ENCODE measurements at places on chromosomes 6 and 20.

DNA sequence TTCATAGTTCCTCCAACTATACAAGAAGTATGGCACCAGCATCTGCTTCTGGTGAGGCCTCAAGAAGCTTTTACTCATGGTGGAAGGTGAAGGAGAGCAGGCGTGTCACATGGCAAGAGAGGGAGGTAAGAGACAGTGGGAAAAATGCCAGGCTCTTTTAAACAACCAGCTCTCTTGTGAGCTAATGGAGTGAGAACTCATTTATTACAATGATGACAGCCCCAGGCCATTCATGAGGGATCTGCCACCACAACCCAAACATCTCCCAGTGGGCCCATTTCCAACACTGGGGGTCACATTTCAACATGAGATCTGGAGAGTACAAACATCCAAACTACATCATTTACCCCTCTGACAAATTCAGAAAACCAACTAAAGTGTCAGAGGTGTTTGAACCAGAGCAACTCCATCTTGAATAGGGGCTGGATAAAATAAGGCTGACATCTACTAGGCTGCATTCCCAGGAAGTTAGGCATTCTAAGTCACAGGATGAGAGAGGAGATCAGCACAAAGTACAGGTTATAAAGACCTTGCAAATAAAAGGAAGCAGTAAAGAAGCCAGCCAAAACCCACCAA, 2.2 kb upstream of the UBD start:
- no peak for DNase-seq

DNA sequence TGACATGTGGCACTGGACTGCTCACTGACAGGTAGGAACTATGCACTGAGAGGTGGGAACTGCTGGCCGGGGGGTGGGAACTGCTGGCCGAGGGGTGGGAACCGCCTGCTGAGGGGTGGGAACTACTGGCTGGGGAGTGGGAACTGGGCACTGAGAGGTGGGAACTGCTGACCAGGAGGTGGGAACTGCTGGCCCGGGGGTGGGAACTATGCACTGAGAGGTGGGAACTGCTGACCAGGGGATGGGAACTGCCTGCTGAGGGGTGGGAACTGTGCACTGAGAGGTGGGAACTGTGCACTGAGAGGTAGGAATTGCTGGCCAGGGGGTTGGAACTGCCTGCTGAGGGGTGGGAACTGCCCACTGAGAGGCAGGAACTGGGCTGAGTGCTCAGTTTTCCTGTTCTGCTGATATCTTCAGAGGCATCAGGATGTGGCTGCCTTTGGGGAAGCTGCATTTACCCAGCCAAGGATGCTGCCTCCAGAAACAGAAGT, 90.2 kb downstream of the THBS2 start:
- DNase-seq = no peak

DNA sequence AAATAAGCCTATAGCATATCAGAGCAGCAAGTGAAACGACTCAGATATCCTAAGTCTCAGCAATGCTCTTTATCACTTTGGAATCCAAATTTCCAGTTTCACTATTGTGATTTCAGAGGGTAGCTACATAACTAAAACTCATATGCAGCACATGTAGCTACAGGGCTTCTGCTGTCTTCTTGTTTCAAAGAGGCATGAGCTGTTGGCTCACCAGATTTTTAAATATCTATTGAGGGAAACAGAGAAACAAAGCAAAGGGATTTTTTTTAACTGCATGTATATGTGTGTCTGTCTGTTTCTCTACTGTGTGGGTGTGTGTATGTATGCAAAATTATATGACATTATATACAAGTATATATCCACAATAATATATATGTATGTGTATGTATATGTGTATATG, 258.4 kb downstream of the HDGFL1 start:
- no peak for DNase-seq

DNA sequence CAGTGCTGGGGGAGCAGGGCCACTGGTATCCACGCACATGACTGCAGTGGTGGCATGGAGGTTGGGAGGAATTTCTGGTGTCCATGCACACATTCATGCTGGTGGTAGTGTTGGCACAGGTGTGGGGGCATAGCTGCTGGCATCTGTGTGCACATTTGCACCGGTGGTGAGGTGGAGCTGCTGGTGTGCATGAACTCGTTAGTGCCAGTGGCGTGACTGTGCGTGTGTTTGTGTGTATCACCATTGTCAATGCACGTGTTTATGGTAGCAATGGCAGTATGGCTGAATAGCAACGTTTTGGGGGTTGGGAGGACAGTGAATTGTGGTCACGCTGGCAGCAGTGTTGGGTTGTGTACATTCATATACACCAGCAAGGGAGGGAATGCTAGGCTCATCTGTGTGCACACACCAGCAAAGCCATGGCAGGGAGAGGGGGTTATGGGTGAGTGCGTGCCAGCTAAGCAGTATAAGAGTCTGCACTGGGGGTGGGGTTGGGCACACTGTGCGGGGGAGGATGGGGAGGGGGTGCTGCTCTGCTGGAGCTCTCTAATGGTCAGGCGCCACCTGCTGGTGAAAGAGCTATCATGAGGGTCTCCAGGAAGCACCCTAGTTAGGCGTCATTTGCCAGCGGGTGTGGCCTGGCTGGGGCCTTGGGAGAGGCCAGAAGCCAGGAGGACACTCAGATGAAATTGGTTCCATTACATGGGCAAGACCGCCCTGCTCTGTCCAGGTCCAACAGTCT, 626.1 kb upstream of the ID4 start:
- peak; percentile 35 for DNase-seq

DNA sequence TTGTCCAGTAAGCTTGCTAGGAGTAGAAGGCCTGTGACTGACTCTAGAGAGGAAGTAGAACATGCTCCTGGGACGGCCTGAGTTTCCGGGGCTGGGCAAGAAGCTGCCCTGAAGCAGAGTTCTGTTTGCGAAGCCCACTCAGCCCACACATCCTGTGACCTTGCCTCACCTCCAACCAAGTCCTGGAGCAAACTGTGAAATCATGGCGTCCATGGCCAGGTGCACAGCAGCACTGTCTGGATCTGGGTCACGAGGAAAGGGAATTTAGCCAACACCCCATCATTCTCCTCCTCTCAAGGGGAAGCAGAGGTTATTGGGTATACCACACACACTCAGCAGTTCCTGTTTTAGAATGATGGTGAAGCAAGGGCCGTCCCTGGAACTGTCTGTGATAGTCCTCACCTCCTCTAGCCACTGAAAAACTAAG, 87.5 kb downstream of the CRYBG1 start:
- no peak for DNase-seq

DNA sequence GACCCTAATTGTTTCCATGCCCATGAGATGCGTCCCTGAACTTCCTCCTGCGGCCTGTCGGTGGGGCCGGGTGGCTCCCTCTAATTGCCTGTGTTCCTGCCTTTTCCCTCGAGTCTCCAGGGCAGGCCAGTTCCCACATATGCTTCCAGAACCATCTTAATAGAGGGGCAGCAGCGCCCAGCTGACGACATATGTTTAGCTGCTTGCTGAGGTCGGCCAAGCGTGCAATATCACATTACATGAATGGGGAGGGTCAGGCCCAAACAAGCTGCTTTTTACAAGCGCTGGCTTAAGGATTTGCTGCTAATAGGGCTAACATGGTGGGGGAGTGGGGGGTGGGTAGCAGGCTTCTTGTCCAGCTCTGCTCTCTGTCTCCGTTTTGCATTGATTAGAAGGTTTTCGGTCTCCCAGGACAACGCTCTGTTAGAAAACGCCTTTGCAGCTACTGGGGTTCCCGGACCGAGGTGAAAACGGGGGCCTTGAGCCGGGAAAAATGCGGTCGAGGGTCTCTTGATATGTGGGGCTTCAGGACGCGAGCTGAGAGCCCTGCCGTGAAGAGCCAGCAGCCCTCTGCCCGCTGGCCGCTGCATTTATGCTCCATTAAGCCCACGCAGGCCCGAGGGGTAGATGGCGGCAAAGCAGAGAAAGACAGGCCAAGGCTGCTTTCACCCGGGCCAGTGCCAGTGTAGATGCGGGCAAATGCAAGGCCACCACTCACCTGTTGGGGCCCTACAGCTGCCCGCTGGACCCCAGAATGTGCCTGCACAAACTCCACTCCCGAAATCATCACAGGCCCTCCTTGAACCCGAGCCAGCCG, 308.5 kb downstream of the BMP7 start:
- DNase-seq = no peak

- no peak for DNase-seq
Measured at GRCh38 chr6:11324453-11325015, 92.1 kb upstream of the NEDD9 start.

GRCh38 chr6:142827369-142827768, 117.6 kb downstream of the HIVEP2 start:
- no peak for DNase-seq

DNA sequence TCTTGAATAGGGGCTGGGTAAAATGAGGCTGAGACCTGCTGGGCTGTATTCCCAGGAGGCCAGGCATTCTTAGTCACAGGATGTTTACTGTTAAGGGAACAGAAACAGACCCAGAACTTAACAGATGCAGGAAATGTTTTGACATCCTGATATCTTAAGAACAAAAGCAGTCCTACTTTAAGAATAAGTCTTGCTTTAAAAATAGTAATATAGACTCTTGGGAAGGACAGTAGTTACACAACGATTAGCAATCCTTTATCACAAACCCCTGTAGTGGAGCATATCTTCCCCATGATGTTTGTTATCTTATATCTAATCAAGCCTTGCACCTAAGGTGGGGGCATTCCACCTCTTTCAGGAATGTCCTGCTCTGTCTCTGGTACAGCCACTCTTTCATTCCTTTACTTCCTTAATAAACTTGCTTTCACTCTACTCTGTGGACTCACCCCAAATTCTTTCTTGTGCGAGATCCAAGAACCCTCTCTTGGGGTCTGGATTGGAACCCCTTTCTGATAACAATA, 493.7 kb upstream of the SULF2 start:
- no peak for DNase-seq

DNA sequence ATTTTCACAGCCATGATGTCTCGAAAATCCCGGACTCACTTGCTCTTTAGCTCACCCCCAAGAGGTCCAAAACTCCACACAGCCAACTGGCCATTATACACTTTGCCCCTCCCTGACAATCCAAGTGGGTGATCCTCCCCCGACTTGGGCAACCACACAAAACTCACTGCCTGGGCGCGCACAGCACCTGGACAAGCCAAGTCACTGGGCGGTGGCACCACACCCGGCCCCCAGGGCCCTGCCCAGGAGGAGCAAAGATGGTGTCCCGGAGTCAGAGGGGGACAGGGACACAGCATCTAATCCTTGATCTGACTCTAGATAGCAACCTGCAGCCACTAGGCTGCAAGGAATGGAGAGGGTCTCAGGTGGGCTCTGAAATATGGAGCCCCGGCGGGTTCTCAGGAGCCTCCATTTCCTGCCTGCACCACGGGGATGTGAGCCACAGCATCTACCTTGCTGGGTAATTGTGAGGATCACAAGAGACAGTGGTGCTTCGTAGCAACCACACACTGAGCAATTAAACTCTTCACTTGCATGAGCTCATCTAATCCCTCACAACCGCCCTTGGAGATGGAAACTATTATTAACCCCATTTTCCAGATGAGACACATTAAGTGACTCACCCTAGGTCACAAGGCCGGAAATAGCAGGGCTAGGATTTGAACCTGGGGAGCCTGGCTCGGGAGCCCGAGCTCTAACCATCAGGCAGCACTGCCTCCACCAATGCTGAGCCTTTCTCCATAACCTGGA, 66.6 kb downstream of the BMP7 start:
- no peak for DNase-seq

DNA sequence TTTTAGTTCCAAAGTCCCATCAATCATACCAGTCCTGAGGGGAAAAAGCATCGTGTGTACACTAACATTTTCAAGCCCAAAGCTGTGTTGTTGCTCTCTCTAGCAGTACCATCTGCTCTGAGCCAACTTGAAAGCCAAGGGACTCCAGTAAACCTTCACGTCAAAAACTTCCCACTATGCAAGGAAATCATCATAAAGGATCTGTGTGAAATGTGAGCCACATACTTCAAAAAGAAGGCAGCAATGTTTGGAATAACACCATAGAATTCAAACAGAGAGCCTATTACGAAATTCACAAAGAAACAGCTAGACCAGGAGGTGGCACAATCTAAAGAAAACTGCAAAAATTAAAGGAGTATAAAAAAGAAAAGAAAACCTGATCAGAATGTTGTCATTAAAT, 399.8 kb upstream of the EPHA7 start:
- DNase-seq = no peak

GRCh38 chr20:40257763-40258162, 431.3 kb downstream of the MAFB start:
- DNase-seq = no peak

GRCh38 chr6:53520320-53520928, 24.5 kb downstream of the GCLC start:
- DNase-seq = no peak

GRCh38 chr20:21096321-21097043, 9.7 kb downstream of the LINC00237 start:
- DNase-seq = peak; percentile 28

DNA sequence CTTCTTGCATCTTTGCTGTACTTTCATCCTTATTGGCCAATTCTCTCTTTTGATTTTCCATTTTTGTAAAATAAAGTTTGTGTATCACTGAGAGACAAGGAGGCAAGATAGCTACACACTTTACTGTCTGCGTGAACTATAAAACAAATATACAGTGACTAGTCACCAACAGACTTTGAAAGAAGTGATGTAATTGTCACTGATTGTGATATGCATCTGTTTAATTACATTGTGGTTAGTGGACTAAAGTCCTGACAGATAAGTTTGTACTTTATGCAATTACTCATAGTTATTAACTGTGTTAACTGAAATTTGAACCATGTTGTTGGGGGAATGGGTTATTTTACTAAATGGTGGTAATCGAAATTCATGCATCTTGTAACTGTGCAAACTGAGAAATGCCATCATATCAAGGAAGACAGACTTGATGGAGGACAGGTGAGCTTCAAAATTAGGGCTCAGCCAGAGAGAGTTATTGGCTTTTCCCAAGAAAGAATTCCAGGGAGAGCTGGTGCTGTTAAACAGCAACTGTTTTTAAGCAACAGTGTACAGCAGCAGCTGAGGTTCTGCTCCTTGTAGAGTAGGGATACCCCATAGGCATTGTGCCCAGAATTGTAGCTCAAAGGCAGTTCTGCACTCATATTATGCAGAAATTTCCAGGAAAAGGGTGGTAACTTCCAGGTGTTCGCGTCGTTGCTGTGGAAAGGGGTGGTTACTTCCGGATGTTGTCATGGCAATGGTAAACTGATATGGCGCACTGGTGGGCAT, 62.9 kb downstream of the EFHC1 start:
- no peak for DNase-seq

DNA sequence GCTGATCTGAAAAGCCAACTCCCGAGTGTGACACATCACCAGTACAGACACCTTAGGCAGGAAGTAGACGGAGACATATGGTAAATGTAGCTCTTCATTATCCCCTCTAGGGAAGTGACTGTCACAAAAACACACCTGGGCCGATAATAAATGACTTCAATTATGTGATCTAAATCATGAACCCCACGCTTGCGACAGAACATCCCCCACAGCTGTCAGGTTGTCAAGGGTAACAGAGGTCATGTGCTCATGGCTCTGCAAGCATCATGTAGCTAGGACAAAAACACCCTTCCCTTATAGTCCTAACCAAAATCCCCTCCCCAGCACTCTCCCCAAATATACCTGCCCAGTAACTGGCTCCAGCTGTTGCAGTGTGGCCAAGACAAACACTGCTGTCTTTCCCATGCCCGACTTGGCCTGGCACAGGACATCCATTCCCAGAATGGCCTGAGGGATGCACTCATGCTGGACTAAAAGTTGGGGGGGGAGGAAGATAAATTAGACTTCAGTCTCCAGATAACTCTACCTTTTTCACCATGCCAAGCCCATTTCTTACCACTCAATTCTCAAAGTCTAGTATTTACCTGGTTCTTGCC, 2.9 kb downstream of the DDX39B start:
- DNase-seq = no peak

Data from Jurkat, Clone E6-1 (cell line).